ENCODE measurements at places on chromosomes 3 and 15.

- DNase-seq, result no peak
Observed at GRCh38 chr3:2927259-2927658, 182.9 kb downstream of the IL5RA start.

- no peak for DNase-seq
Observed at GRCh38 chr3:18035641-18036449, 293.4 kb upstream of the TBC1D5 start.

DNA sequence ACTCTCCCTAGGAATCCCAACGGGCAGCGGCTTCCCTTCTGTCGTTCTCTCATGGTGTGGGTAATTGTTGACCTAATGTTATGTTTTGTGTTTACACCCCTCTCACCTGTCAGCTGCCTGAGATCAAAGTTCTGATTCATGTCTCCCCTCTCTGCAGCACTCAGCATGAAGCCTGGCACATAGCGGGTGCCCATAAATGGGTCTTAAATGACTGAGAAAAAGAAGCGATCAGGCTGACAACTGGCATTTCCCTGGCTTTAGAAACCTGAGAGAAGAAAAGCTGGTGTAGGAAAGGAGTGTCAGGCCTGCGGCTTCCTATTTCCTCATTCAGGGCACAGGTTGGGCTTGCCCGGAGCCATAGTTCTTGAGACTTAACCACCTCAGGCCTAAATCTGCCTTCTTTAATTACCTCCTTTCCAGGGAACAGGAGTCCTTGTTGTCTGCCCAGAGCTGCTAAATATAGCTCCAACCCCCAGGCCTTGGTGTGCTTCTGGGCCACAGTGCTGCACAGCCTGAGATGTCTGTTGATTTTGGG, 31.8 kb downstream of the LPP start:
- DNase-seq, result no peak

GRCh38 chr3:44235604-44236484, 5.8 kb upstream of the TOPAZ1 start:
- DNase-seq, result peak; percentile 84

GRCh38 chr15:91521996-91522395, 331.5 kb upstream of the SLCO3A1 start:
- DNase-seq, result no peak

GRCh38 chr3:20741381-20741780, 555.4 kb upstream of the SGO1 start:
- no peak for DNase-seq

DNA sequence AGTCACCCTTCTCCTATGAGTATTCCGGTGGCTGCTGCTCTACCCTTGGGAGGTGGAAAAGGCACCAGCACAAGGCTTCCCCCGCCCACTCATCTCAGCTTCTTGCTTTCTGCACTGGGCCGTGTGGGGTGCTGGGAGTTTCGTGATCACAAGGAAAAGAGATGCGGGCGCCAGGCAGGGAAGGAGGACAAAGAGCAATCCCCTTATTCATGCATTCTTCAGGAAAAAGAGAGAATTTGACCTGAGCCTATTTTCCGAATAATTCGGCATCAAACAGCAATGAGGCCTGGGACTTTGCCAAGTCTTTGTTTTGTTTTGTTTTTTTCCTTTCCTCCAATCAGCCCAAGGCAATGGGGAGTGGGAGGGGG, 102.2 kb upstream of the LPP start:
- no peak for DNase-seq

- no peak for DNase-seq
Observed at GRCh38 chr15:61831505-61831921, 228.7 kb downstream of the VPS13C start.

DNA sequence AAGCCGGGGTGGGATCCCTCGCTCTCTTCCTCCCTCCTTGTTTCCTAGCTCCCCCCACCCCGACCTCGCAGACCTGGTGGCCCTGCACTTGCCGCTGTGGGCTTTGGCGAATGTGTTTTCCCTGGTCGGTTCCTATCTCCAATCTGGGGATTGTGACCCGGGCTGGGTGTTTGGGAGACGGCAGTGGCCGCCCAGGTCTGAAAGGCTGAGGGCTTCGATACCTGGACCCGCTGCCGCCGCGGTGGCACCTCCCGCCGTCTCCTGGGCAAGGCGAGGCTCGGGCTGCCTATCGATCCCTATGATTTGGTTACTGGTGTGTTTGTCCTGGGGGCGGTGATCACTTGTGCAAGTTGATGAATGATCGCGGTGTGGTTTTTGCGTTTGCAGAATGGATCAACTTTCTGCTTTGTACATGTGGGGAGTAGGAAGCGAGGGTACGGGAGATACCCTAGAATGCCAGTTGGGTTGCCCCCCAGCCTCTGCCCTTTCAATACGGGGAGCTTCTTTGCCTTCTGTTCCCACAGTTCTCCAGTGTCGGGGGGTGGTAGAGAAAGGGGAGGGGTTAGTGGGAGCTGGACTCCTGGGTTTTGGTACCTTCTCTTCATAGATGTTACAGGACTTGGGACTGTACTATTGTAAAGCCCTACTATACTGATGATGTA, 3.0 kb downstream of the BBX start:
- DNase-seq, result peak; percentile 70
